ENCODE measurements at places on chromosomes 2 and 18.

DNA sequence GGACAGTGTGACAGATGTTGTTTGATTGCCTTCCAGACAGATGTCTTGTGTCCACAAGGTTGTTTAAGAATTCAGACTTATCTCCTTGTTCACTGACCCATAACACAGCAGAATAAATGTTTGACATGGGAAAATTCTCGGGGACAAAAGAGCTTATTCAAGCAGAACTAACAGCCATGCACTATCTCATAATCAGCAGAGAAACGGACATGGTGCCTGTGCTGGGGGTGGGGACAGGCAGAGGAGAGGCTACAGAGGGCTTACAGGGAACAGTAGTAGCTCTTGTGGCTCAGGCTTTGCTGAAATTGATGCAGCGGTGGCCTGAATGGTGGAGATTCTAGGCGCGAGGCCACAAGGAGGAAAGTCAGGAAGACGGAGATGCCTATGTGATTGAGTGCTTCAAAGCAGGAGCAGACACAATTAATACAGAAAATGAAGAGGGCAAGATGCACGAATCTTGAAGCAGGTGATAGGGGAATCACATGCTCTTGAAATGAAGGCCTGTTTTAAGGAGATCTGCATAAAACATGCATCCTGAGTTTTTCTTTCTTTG is 62.0 kb upstream of the CAB39 start:
- no peak for DNase-seq

- DNase-seq = no peak
Measured at GRCh38 chr2:218870984-218871344, 9.7 kb upstream of the WNT10A start.

DNA sequence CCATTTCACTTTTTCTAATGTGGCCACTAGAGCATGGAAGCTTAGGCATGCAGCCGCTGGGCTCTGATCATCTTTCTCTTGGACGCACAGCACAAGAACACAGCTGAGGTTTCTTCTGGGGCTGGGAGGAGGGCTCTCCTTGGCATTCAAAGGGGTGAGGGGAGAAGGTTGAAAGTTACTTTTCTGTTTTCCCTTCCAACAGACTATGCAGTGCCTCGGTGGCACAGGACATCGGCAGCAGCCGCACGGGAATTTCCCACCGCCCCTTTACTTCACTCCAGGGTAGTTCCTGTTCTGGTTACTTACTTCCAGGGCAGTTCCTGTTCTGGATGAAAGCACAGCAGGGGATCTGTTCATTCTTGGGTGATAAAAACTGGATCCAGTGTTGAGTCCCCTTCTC is 18.9 kb upstream of the MAL start:
- no peak for DNase-seq

GRCh38 chr2:236342951-236343350 is 78.7 kb upstream of the ASB18 start:
- DNase-seq = no peak

- no peak for DNase-seq
Measured at GRCh38 chr2:61535449-61535848, 2.7 kb downstream of the XPO1 start.

DNA sequence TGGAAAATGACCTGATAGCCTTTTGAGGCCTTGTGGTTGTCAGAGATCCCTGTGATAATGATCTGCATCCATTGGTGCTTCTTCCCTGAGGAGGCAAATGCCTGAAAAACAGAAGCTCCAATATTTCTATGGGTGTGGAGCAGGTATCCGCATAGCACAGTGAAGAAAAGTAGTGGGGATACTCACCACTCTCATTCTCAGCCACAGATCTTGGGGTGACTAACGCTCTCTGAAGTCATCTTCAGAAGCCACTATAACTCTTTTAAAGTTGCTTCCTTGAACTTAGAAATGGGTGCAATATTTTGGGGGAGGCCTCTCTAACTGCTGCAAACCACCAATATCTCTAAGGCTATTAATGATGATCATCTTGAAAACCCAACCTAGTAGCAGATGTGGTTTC is 46.2 kb downstream of the ARHGAP15 start:
- no peak for DNase-seq

DNA sequence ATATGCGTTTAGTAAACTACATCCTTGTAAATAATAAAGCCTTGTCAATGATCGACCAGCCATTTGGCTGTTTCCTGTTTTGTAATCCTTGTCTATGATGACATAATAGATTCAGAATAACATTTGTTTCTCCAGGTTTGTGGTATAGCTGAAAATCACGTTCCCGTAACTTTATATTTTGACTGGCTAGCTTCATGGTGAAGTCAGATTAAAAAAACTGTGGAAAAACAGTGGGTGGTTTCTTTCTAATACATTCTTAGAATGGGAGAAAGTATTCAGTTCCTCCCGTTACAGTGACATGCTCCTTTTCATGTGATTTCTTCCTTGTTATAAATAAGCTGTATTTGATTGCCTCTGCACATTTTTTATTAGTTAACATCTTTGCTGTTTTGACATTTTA is 366.9 kb downstream of the NYAP2 start:
- no peak for DNase-seq

GRCh38 chr18:9437021-9437437 is 38.3 kb upstream of the RALBP1 start:
- no peak for DNase-seq

Data from activated T-cell treated with anti-CD3 and anti-CD28 coated beads for 1 hour (primary cell).